Suprapubic skin (tissue), 4 donors: ENCODE measurements at places on chromosomes 3 and 15. TPM values are rescaled to one million over a fixed set of nuclear protein-coding genes. Genes with fewer than 3 reads are reported as not detected.

- peaks cover 99% of the 10 kb centered on the region for H3K36me3 ChIP-seq
- no peaks in the 10 kb centered on the region for H3K4me1 ChIP-seq
- no peak for DNase-seq
- no peak overlapping the region for H3K27ac ChIP-seq
Measured at GRCh38 chr15:90910441-90911301, 7.6 kb downstream of the MAN2A2 start.

DNA sequence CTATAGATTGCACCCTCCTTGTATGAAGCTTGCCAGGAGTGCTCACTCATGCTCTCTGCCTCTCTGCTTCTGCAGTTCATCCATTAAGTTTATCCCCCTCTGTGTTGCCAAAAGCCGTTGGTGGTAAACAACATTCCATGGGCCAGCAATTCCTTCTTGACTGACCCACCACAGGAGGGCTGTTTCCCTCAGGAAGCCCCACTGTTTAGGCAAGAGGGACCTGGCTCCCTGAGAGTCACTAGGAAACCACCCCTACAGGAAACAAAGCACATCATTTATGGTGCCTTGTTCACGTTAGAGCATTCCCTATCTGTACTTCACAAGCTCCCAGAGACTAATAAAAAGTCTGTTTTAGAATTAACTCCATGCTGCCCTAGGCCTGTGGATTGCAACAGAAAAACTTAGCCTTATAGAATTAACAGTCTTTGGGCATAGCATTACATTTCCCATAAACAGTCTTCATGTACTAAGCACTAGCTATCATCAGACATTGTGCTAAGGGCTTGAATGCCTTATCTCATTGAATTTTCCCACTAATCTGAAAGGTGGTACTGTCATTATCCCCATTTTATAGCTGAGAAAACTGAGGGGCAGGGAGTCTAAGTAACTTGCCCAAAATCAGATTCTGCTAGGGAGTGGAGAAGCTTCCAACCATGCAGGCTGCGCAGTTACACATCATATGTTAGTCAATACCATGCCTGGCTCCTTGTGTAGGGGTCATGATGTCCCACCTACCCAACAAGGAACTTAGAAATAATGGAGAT lies 149.9 kb downstream of the SHQ1 start:
- no peaks in the 10 kb centered on the region for H3K36me3 ChIP-seq
- no peaks in the 10 kb centered on the region for H3K4me1 ChIP-seq
- H3K4me3 ChIP-seq: no peak overlapping the region

GRCh38 chr3:140394488-140395133 lies 283.3 kb upstream of the TRIM42 start:
- no peak for DNase-seq
- no peak overlapping the region for H3K4me3 ChIP-seq
- no peak overlapping the region for H3K27ac ChIP-seq

DNA sequence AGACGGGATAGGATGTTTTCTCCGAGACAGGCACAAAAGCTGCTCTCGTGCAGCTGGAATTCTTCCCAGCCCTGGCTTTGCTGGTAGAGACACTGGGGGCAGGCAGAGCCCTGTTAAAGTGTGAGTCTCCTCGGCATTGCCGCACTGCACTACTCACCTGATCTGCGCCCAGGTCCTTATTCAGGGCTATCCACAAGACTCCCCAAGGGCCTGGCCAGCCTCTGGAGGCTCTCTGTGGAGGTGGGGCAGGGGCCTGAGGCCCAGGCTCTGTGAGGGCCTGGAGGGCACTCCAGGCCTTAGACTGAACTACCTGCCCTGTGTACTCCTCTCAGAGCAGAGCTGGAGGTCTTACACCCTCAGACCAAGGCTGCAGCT lies 48.4 kb downstream of the KY start:
- no peak overlapping the region for H3K4me3 ChIP-seq
- DNase-seq: no peak
- H3K27ac ChIP-seq: no peak overlapping the region
- no peaks in the 10 kb centered on the region for H3K36me3 ChIP-seq
- no peaks in the 10 kb centered on the region for H3K27me3 ChIP-seq

DNA sequence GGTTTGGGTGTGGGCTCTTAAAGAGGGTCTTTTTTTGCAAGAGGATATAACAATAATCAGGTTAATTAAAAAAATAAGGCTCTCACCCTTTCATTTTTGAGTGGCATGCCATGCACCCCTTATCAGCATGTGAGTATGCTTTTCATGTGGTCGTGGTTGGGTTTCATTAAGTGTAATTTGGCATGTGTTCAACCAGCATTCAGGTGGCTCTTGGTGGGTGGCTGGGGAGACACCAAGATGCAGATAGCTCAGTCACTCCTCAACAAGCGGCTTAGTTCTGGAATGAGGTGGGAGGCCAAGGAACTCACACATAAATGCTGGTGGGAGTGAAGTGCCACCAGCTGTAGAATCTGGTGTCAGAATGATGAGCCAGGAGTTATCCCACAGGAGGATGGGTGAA lies 66.8 kb downstream of the FLNB start:
- peaks cover 24% of the 10 kb centered on the region for H3K4me1 ChIP-seq
- peaks cover 31% of the 10 kb centered on the region for H3K36me3 ChIP-seq
- no peak overlapping the region for H3K27ac ChIP-seq
- DNase-seq: no peak
- H3K27me3 ChIP-seq: no peaks in the 10 kb centered on the region

- H3K36me3 ChIP-seq: no peaks in the 10 kb centered on the region
- DNase-seq: no peak
- H3K27me3 ChIP-seq: no peaks in the 10 kb centered on the region
- H3K27ac ChIP-seq: no peak overlapping the region
Measured at GRCh38 chr3:108546247-108546646, 35.9 kb upstream of the MYH15 start.

DNA sequence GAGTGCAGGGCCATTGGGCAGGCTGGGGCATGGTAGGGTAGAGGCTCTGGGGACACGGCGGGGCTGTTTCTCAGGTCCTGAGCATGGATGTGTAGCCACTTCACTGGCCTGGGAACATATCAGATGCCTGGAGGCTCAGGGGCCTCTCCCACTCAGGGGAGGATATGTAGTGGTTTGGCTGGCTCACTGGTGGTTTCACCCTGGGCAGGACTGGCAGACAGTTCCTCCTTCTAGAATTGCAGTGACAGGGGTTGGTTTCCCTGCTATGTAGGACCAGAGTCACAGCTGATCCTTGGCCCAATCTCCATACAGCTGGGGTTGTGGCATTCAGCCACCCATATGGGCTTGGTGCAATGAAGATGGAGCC lies 4.8 kb upstream of the ARHGAP31 start:
- H3K27ac ChIP-seq: no peak overlapping the region
- H3K4me3 ChIP-seq: no peak overlapping the region
- H3K36me3 ChIP-seq: no peaks in the 10 kb centered on the region

GRCh38 chr3:153614140-153614539 lies 452.1 kb downstream of the RAP2B start:
- H3K4me1 ChIP-seq: peaks cover 5% of the 10 kb centered on the region
- no peaks in the 10 kb centered on the region for H3K27me3 ChIP-seq
- H3K36me3 ChIP-seq: no peaks in the 10 kb centered on the region

DNA sequence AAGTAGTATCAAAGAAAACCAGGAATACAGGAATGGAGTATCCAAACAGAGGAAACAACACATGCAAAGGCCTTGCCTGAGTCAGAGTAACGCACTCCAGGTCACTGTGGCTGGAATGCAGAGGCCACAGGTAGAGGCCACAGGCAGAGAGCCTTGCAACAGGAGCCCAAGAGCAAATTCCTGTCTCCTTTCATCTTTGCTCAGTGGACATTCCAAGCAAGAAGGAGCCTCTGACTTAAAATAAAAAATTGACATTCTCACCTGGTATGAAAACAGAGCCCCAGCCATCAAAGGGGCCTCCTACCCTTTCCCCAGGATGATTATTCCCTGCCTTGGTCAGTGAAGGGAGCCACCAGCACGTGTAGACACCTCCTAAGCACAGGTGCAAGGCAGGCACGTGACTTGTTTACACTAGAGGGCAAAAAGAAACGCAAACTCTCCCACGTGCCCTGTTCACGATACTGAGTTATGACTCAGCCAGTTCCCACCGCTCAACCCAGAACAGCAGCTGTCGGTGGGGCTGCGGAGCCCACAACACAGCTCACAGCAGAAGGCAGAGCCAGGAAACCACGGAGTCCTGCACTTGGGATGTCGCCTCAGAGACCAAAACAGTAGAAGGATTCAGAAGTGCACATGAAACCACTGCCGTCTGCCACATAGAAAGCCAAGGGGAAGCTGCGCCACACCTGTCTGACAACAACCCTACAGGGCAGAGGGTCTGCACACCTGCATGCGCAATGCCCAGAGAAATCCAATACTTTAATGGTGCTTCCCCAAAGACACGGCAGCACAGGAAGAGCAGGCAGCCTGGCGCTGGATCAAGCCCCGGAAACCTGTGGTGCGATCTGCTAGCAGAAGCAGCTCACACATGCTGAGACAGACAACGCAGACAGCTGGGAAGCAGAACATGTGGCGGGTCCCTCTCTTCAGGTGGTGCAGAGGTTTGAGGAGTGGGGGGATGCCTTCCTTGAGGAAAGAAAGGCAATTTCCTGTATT lies 52.1 kb downstream of the ITGB5 start:
- no peaks in the 10 kb centered on the region for H3K27me3 ChIP-seq
- DNase-seq: peak; percentile 68
- peaks cover 80% of the 10 kb centered on the region for H3K4me1 ChIP-seq
- peaks cover 4% of the 10 kb centered on the region for H3K36me3 ChIP-seq

DNA sequence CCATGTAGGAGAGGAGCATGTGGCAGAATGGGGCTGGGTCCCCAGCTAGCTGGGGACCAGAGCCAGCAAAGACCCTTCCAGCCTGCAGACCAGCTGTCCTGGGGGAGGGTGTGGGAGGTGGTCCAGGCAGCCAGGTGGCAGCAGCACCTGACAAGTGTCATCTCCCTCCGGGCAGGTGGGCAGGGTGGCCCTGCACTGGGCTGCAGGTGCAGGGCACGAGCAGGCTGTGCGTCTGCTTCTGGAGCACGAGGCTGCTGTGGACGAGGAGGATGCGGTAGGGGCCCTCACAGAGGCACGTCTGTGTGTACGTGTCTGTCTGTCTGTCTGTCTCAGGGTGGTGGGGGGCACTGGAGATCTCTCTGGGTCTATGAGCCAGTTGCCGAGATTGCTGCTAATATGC lies 5.5 kb downstream of the ANKDD1A start:
- no peak overlapping the region for H3K4me3 ChIP-seq
- H3K4me1 ChIP-seq: peaks cover 1% of the 10 kb centered on the region
- DNase-seq: no peak
- H3K36me3 ChIP-seq: no peaks in the 10 kb centered on the region
- no peak overlapping the region for H3K27ac ChIP-seq

GRCh38 chr15:51380999-51381806 lies 39.7 kb downstream of the GLDN start:
- peaks cover 4% of the 10 kb centered on the region for H3K27me3 ChIP-seq
- peaks cover 33% of the 10 kb centered on the region for H3K4me1 ChIP-seq
- no peaks in the 10 kb centered on the region for H3K36me3 ChIP-seq

DNA sequence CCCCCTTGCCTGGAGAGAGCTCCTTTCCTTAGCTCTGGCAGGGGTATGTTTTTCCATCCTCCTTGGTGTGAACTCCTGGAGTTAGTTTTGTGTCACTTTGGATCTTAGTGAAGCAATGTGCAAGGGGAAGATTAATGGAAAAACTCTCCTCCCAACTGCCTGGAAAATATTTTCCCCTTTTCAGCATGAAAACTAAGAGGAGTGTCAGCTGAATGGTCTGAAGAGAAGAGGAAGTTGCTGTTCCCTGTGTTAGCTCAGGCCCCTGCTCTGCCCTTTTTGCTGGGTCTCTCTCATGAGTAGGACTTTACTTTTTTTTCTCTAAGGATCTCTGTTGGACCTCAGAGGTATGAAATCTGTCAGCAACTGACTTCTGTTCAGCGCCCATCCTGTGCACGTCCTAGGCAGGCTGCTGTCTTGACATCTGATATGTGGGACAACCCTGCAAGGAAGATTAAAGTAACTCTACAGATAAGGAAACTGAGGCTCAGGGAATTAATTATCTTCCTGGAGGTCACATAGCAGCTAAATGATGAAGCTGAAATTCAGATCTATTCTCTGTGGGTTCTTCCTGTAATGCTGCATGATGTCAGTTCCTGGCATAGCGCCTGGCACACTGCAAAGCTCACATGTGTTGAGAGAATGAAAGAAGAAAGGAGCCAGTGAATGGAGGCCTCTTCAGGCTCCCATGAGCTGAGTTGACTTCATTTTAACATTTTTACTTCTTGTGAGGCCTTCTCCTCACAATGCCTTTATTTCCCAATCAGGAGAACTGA lies 109.7 kb upstream of the GALNT15 start:
- H3K4me3 ChIP-seq: no peak overlapping the region
- no peaks in the 10 kb centered on the region for H3K36me3 ChIP-seq
- H3K27ac ChIP-seq: peak overlapping the region; percentile 64

DNA sequence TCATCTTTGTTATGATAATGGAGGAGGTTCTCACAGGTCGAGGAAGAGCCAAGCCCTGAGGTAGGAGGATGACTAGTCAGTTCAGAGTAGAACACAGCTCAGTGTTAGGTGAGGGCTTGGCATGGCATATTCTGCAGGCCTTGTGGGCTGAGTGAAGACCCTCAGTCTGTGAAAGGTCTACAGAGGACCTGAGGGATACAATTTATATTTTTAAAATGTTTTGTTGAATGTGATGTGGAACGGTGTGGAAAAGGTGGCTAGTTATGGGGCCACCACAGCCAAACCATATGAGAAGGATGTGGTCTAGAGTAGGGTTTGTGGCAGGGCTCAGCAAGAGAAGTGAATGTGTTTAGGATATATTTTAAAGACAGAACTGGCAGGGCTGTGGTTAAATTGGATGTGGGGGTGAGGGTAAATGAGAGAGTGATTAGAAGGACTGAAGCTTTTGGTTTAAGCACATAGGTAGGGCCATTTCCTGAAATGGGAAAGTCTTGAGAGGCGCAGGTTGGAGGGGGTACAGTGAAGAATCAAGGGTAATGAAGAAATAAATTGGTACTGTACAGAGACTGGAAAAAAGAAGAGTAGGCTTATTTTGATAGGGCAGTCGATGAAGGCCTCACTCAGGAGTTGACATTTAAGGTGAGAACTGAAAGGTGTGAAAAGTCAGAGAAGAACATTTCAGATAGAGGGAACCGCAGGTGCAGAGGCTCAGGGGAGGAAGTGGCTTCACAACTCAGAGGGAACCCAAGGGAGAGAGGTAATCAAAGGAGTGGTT lies 60.5 kb downstream of the SPTSSB start:
- H3K27ac ChIP-seq: no peak overlapping the region
- H3K36me3 ChIP-seq: no peaks in the 10 kb centered on the region
- no peak overlapping the region for H3K4me3 ChIP-seq
- no peak for DNase-seq
- H3K4me1 ChIP-seq: peaks cover 13% of the 10 kb centered on the region

- H3K27ac ChIP-seq: no peak overlapping the region
- no peak for DNase-seq
- no peaks in the 10 kb centered on the region for H3K27me3 ChIP-seq
- no peak overlapping the region for H3K4me3 ChIP-seq
- H3K36me3 ChIP-seq: no peaks in the 10 kb centered on the region
- H3K4me1 ChIP-seq: no peaks in the 10 kb centered on the region
Measured at GRCh38 chr3:176275113-176275512, 922.2 kb downstream of the TBL1XR1 start.

- peaks cover 16% of the 10 kb centered on the region for H3K4me1 ChIP-seq
- no peak overlapping the region for H3K27ac ChIP-seq
- DNase-seq: no peak
- no peak overlapping the region for H3K4me3 ChIP-seq
- no peaks in the 10 kb centered on the region for H3K36me3 ChIP-seq
Measured at GRCh38 chr3:87796843-87797185, 262.0 kb downstream of the CGGBP1 start.

Gene ATP13A4
- total RNA-seq: 39.9 TPM

Gene CACNA2D3
- total RNA-seq: 0.42 TPM

Gene CPEB1
- total RNA-seq: 0.97 TPM

Gene EXD1
- not detected for total RNA-seq

Gene DUOX2
- total RNA-seq: 32.6 TPM
